ENCODE measurements at places on chromosomes 13 and 19.

GRCh38 chr13:48783181-48783630 lies 129.5 kb downstream of the CYSLTR2 start:
- DNase-seq, result peak; percentile 16

GRCh38 chr13:26971990-26972887 lies 199.4 kb downstream of the USP12 start:
- peak; percentile 23 for DNase-seq

DNA sequence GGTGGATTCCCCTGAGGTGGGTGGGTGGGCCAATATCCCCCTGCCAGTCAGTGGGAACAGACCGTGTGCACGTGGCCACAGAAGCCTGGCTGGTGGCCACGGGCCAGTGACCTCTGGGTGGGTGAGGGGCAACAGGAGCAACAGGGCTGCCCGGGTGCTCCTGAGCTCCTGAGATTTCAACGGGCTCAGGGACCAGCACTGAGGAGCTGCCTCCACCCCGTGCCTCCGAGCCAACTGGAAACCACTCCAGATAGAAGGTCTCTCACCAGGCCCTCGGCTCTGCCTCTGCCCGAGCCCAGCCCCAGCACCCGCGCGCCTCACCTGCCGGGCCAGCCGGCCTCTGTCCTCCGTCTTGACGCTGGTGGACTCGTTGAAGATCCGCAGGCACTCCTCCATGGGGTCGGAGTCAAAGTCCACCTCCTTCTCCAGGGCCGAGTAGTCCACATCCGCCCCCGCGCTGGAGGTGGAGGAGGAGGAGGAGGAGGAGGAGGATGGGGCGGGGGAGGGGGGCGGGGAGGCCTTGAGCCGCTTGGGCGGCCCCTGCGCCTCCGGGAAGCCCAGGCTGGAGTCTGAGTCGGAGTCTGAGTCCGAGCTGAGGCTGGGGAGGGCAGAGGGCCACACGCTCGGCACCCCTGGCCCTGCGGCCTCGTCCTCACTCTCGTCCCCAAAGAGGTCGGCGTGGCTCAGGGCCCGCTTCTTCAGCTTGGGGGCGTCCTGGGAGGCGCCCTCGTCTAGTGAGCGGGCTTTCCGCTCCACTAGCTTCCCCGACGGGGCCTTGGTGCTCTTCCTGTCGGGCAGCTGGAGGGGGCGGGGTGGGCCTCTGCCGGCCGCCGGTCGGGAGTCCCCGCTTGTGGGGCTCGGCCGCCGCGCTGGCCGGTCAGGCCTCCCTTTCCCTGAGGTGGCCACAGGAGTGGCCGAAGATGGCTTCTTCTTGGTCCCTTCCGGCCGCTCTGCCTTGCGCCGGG lies 14.8 kb upstream of the ATP8B3 start:
- no peak for DNase-seq

GRCh38 chr13:51820016-51820597 lies 16.1 kb upstream of the DHRS12 start:
- DNase-seq, result no peak

- no peak for DNase-seq
Observed at GRCh38 chr13:45046445-45046844, 57.1 kb downstream of the GPALPP1 start.

DNA sequence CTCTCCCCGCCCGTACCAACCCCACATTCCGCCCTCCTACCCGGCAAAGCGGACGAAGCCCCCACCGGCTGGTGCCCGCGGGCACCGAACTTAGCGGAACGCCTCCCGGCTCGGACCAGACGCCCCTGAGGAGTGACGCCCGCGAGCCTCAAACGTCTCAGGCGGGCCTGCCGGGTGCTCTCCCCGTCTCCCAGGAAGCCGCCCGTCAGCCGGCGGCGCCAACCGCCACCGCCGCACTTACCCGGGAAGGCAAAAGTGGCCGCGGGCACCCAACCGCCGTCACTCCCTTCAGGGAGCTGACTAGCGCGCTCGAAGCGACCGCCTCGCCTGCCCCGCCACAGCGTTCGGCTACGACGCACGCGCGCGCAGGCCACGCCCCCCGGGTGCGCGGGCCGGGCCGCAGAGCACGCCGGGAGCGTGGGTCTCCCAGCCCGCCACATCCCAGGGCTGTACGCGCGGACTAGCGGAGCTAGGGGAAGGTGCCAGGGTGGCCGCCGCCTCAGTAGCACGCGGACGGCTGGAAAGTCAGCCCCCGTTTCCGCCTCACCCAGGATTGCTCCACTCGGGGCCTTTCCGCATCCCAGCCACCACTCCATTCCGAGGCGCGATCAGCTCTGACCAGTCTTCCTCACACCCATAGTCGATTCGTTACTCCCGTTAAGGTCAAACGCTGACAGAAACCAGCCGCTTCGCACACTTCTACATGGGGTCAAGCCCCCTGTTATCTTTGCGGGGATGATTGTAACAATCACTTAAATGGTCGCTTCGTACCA lies at the start of gene TEX30:
Gene TEX30 (minus strand): TSS at position 346 of the 773 bp plus-strand sequence. CDS start 3,760 bp downstream, outside the sequence.
- DNase-seq, result peak; percentile 96

- no peak for DNase-seq
Observed at GRCh38 chr13:30173303-30173610, 134.1 kb downstream of the KATNAL1 start.

DNA sequence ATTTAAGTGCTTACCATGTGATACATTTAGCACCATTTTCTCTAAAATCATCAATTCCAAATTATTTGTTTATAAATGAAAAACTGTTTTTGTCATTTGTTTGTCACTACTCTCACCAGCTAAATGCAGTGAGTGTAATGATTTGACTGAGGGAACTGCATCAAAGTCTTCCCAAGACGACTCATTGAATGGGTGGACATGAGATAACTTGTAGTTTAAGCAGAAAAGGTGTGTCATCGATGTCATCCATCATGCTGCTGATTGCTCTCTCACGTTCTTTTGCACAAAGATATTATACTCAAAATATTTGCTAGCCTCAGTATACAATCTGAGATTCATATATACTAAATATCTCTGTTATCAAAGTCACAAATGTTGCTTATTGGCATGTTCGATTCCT lies 366.5 kb downstream of the IRS2 start:
- no peak for DNase-seq

DNA sequence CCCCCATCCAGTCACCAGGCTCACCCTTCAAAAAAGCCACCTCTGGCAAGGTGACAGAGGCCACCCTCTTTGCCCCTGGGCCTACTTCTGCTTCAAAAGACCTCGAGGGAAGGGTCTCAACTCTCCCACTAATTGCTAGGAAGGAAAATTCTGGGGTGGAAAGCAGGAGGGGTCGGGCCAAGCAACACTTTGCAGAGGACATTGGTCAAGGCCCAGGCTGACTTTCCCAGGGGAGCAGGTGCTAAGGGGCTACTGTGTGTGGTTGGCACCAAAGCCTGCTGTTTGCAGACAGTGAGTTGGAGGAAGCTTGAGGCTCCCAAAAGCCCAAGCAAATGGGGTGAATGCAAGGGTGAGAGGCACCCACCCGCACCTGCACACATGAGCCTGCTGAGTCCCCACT lies 28.6 kb upstream of the VSTM2B start:
- no peak for DNase-seq

DNA sequence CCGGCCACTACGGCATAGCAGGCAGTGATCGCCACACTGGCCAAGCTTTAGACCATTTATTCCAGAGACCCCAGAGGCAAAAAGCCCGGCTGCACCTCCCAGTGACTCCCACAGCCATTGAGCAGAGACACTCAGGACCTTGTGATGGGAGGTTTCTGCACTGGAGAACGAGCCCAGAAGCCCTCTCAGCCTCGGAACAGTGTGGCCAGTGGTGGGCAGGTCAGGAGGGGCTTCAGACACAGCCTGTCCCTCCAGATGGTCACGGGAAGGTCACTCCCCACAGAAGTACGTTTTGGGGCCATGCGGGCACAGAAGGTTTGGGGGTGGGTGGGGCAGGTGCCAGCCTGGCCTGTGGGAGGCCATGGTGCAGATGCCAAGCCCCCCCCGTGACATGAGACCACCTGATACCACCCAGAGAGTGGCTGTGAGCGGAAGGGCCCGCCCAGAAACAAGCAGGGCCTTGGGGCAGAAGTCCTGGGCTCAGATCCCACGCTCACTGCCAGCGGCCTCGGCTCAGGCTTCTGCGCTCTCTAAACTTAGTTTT lies 599 bp upstream of the F10 start:
- DNase-seq, result no peak

- DNase-seq, result no peak
Observed at GRCh38 chr19:5042556-5042955, 73.6 kb downstream of the KDM4B start.

DNA sequence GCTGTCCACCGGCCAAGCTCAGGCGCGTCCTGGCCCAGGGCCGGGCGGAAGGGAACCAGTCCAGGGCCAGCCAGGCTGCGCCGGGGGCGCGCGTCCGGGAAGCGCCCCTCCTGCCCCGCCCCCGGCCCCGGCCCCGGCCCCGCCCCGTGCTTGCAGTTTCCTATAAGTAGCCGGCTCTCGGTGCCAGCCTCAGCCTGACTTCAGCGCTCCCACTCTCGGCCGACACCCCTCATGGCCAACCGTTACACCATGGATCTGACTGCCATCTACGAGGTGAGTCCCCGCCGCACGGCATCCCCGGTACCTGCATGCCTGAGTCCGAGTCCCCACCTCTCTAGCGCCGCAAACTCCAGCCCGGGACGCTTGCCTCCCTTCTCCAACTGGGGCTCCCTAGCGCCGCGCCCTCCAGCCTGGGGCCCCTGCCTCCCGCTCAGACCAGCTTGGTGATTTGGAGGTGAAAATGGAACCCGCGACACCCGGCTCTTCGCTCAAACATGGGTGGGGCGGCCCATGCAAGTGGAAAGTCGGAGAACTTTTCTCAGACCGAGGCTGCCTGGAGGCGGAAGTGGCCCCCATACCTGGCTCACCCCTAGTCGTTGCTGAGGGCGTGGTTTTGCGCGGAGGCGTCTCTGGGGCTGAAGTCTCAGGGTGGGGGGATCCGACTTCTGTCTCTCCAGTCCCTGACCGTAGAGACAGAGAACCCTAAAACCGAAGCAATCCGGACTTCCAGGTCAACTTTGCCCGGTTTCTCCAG lies at the start of gene ZFP36:
Gene ZFP36 (plus strand): TSS at position 192 of the 754 bp plus-strand sequence. CDS start 58 bp downstream, at position 250.
- DNase-seq, result peak; percentile 90

GRCh38 chr19:50835103-50835784 lies 1.9 kb upstream of the KLK15 start:
- DNase-seq, result peak; percentile 35

DNA sequence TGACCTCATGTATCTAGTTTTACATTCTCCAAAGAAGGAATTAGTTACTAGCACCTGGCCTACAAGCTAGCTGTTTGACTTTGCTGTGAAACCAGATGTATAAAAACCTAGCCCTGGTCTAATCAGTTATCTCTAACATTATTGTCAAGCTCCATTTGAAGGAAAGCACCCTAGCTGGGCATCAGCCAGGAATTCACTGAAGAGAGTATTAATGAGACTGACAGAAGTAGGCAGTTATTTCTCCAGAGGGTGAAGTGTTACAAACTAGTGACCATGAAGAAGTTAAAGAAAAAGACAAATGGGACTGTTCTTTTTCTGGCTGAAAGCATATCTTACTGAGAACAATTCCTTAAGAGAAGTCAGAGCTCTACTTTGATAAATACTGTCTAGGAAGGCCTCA lies 2529.3 kb upstream of the PCDH20 start:
- DNase-seq, result no peak

DNA sequence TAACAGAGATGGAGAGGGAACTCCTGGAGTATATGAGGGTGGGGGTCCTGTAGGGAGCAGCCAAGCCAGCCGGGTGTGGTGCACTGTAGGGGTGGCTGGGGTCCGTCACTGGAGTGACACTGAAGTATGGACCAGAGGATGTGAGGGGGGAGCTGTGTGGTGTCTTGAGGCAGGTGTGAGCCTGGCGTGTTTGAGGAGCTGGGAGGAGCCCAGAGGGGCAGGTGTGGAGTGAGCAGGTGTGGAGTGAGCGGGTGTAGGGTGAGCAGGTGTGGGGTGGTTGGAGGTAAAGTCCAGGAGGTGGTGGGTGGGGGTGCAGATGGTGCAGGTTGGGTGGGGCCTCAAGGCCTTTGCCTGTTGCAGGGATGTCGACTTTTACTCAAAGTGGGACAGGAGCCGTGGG lies 5.9 kb downstream of the B3GNT8 start:
- no peak for DNase-seq

- peak; percentile 96 for DNase-seq
Observed at GRCh38 chr13:45340422-45341033, 455 bp downstream of the TPT1 start.
